CD8-positive, alpha-beta T cell (primary cell): ENCODE measurements at places on chromosomes 16 and 17.
A peak's percentile ranks its signal among the peaks of the same experiment; 100 is the strongest.

GRCh38 chr17:55644346-55644745 lies 78.3 kb downstream of the TMEM100 start:
- DNase-seq, result no peak

DNA sequence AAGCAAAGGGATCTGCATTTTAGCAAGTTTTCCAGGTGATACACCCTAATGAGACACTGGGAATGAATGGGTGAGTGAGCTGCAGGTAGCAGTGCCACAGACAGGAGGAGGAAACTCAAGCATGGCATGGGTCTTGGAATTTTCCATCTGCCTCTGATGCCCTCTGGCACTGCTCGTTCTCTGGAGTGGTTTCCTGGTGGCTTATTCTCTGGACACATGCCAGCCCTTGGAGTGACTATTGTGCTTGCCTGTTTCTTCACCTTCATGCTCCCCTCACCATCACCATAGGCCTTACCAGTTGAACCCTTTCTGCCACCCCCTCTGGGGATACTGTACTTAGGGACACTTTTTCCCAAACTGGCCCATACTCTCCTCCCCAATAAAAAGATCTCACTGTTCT lies 1.6 kb downstream of the COASY start:
- DNase-seq, result no peak

DNA sequence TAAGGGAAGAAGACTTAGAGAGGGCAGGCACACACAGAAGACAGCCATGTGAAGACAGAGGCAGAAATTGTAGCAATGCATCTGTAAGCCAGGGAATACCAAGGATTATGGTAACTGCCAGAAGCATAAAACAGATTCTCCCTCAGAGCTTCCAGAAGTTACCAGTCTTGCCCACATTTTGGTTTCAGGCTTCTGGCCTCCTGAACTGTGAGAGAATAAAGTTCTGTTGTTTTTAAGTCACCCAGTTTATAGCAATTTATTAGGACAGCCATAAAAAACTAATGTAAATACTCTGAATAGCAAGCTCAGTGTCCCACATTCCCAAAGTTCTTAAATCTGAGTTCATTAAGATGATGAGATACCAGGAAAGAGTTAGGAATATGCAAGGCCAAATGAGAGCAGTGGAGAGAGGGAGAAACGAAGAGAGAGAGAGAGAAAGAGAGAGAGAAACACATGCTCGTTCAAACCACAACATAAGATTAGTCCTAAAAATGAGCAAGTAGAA lies 123.4 kb downstream of the HS3ST3A1 start:
- DNase-seq, result no peak

DNA sequence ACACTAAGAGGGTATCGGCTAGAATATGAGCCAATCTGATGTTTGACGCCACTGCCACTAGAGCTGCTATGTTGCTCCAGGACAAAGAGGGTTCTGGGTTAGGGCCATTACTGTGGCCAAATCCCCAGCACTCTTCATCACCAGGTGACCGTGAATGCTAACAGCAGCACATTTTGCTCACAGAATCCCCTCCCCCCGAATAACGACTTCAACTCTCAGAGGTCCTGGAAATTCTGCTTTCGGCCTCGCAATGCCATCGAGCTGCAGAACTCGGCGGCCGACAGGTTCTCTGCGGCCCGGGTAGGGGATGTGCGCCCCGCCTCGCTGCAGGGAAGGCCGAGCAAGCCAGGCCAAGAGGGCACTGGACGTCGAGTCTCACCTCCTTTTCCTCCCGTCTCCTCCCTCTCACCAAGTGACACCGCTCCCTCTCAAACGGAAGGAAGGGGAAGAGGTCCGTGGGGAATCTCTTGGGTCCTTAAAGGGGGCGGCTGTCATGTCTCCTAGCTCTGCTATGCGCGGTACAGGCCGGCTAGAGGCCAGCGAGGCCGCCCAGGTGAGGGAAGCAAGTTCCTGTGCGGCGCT lies 31.9 kb downstream of the CDK5R1 start:
- no peak for DNase-seq

GRCh38 chr17:17196776-17197175 lies 9.4 kb downstream of the PLD6 start:
- no peak for DNase-seq

GRCh38 chr17:55624772-55625433 lies 97.8 kb downstream of the TMEM100 start:
- DNase-seq, result no peak

DNA sequence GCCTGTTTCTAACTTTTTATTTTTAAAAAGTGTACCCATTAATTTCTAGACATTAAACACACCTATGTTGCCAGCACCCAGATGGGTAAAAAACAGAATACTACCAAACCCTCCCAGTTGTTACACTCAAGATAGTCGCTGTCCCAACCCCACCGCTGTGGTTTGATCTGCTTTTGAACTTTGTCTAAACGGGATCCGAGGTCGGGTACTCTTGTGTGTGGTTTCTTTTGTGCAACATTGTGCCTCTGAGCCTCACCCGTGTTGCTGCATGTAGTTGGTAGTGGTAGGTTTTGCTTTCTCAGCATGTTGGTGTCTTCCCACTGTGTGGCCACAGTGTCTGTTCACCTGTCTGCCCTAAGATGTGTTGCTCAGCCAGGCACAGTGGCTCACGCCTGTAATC lies 4.3 kb downstream of the KLHL36 start:
- DNase-seq, result peak; percentile 10

DNA sequence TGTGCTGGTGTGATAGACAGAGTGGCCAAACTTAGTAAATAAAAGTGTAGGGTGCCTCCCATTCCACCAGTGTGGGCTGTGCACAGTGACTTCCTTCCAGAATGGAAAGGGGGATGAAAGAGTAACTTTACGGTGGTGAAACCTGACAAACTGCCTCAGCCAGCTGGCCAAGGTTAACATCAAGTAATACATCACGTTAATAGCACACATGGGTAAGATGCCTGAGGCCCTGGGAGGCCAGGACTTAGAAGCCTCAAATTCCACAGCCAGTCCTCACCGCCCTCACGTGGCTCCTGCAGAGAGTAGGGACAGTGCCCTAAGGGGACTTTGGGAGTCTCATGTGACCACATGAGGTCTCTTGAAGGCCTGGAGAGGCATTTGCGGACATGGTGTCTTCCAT lies 14.1 kb downstream of the RMI2 start:
- no peak for DNase-seq

DNA sequence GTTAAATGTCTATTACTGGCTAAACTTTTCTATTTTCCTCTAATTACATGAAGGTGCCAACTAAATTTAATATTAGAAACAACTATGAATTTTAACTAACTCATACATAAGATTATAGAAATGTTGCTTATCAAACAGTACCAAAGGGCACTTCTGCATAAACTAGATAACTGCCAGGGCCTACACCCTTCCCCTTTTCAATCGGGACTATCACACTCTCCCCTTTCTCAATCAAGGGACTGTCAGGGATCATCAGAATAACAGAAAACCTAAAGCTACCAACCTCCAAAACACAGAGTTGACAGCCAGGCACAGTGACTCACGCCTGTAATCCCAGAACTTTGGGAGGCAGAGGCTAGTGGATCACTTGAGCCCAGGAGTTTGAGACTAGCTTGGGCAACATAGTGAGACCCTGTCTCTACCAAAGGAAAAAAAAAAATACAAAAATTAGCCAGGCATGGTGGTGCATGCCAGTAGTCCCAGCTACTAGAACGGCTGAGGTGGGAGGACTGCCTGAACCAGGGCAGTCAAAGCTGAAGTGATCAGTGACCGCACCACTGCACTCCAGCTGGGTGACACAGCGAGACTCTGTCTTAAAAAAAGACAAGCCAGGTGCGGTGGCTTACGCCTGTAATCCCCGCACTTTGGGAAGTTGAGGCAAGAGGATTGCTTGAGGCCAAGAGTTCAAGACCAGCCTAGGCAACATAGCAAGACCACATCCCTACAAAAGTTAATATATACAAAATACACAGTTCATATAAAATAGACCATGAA lies 3.2 kb upstream of the PHLPP2 start:
- DNase-seq, result no peak

DNA sequence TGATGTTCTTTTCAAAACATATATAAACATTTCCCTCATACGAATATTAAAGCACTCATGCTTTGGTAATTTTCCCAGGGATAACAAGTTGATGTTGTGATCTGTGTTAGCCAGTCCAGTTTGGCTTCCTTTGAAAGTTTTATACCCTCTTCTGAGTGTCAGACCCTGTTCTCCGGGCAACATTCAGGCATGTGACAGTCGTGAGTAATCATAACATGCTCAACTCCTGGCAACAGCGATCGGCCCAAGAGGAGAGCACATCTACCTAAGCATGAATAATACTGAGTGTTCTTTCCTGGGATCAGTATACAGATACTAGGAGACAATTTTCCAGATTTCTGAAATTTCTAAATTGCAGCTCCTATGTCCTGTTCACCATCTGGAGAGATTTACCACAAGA lies 1086.4 kb downstream of the CDH8 start:
- DNase-seq, result no peak

DNA sequence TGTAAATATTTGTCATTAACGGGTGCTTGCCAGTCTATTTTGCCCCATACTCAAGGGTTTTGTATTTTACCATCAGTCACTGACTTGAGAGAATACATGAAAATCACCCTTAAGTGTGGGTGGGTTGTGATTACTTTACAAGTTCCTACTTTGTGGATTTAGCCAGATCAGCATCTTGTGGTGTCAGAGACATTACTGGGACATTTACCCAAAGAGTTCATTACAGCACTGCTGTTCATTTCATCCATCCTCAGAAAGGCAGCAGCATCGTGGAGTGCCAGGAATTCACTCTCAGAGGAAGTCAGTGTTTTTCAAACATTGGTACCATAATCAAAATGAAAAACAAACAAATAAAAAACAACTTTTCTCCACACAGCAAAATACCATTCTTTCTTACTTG lies 110.8 kb downstream of the CNTNAP4 start:
- no peak for DNase-seq

GRCh38 chr17:29933379-29933778 lies 3.4 kb upstream of the SSH2 start:
- no peak for DNase-seq

DNA sequence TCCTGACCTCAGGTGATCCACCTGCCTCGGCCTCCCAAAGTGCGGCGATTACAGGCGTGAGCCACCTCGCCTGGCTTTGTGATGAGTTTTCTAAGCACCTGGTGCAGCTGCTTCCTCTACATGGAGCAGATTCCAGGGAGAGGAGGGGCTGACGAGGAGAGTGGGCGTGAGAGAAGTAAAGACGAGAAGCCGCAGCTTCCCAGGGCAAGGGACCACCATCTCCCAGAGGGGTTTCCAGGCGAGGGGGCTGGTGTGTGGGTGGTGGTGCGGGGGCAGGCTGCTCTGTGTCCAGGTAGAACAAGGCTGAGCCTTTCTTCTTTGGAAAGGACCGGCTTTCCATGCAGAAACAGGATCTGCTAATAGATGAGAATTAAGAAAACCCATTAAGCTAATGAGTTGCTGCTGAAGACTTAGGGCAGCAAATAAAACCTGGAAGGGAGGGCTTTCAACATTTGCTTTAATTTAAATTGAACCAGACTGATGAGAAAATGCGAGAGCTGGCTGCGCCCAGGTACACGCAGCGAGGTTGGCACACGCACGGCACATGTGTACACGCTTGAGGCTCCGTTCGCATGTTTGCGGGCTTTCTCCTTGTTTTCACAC lies 236.7 kb downstream of the RBFOX3 start:
- no peak for DNase-seq

DNA sequence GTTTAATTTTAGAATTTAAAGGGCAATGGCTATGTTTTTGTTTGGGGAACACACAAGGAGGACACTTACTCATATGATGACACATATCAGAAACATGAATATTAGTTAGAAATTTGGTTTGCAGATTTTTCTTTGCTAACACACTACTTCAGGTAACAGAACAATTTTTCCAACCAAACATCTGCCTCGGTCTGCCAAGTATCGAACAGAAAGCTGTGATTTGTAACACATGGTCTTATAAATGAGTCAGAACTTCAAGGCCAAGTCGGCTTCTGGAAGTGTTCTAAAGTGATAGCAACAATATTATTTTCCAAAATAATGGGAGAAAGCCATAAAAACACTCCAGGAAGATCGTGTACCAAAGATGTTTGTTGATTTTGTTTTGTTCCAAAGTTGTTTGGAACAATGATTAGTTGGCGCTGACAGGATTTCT lies 75.9 kb upstream of the PMFBP1 start:
- no peak for DNase-seq

DNA sequence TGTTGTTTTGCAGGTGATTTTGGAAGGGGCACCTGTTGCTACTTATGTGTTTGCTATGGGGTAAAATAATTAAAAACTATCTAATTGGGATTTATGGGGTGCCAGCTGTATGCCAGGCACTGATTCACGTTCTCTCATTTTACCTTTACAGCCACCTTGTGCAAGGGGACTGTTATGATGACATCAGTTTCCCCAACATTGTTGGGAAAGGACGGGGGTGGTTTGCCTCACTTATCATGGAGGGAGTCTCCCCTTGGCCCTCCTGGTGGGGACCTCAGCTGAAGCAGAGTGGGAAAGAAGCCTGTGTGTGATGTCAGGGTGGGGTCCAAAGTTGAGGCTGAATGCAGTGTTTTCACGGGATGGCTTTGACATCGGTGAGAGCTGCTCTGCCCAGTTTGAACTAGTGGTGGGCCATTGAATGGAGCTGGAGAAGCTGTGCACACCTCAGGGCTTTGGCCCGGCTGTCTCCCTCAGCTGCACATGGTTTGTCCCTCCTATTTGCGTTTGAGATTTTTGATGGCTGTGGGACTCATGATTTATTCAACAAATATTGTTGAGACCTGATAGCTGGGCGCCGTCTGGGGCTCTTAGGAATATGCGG lies 36.1 kb downstream of the CMIP start:
- no peak for DNase-seq

GRCh38 chr17:37743875-37744632 lies 805 bp downstream of the HNF1B start:
- DNase-seq, result no peak
